ENCODE measurements at places on chromosomes 6 and 20.
A peak's percentile ranks its signal among the peaks of the same experiment; 100 is the strongest.

DNA sequence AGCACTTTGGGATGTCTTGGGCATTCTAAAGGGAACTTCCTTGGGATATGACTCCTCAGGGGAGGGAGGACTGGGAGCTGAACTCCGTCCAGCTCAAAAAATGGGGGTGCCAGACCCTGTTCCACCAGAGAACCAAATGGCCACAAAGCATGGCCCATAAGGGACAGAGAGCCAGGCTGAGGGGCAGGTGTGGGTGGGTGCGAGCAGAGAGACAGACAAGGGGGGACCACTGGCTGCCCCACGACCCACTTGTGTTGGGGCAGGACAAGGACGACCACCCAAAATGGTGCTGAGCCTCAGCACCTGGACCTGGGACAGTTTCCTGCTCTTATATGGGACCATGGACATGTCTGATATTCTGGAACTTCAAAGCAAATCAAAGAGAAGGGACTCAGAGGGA is 148.2 kb upstream of the MLN start:
- no peak overlapping the region for H3K4me3 ChIP-seq
- peaks cover 10% of the 10 kb centered on the region for H3K27me3 ChIP-seq
- H3K4me1 ChIP-seq: no peaks in the 10 kb centered on the region
- DNase-seq: no peak

- no peaks in the 10 kb centered on the region for H3K27me3 ChIP-seq
- H3K4me3 ChIP-seq: no peak overlapping the region
- H3K36me3 ChIP-seq: no peaks in the 10 kb centered on the region
- no peak for DNase-seq
These were observed 185.5 kb upstream of the NRSN1 start for GRCh38 chr6:23940466-23940865.

DNA sequence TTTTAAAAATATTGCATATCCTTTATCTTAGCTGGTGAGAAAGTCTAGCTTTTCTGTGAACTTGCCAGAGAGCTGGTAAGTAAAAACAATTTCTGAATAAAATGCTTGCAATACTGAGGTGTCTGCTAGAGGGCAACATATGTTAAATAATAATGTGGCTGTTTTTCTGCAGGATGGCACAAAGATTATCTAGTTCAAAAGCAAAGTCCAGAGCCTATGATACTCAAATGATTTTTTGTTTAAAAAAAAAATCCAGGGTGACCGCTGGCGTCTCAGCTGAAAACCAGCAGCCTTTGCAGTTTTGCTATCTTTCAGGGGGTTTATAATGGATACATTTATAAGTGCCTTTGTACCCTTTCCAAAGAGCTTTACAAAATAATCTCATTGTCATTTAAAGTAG is 194.9 kb downstream of the PHACTR1 start:
- no peak overlapping the region for H3K4me3 ChIP-seq
- H3K27ac ChIP-seq: no peak overlapping the region
- H3K27me3 ChIP-seq: no peaks in the 10 kb centered on the region
- H3K4me1 ChIP-seq: no peaks in the 10 kb centered on the region

- H3K27ac ChIP-seq: no peak overlapping the region
- no peak for DNase-seq
- no peak overlapping the region for H3K4me3 ChIP-seq
- no peaks in the 10 kb centered on the region for H3K27me3 ChIP-seq
- no peaks in the 10 kb centered on the region for H3K36me3 ChIP-seq
These were observed 31.7 kb downstream of the UTRN start for GRCh38 chr6:144316862-144317195.

DNA sequence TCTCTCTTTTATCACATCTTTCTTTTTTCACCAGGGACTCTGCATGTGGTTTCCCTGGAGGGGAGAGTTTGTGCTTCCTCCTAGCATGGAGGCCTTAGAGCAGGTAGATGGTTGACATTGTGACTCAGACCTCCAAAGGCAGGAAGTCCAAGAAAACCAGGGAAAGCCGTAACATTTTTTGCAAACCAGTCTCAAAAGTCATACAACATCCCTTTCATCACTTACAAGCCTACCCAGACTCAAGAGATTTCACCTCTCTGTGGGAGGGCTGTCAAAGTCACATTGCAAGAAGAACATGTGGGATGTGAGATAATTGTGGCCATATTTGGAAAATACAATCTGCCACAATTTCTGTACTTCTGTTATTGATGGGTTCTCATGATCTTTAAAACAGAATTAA is 46.2 kb downstream of the SNRNP48 start:
- H3K27me3 ChIP-seq: no peaks in the 10 kb centered on the region
- no peaks in the 10 kb centered on the region for H3K36me3 ChIP-seq
- no peak for DNase-seq
- H3K27ac ChIP-seq: no peak overlapping the region
- no peaks in the 10 kb centered on the region for H3K4me1 ChIP-seq

DNA sequence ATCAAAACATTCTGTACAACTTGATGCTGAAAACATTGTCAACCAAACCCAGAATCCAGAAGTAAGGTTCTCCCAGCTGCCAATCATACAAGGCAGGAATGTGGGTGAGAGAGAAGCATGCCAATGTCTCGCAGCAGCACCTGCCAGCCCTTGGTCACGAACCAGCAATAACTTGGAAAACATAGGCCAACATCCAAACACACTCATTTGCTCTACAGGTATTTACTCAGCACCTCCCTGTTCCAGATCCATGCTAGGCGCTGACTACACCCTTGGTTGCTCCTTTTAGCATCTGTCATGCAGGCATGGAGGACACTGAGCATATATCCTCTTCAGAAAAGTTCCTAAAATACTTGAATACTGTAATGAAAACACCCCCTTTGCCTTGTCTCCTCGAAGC is 63.6 kb downstream of the FAXC start:
- no peaks in the 10 kb centered on the region for H3K27me3 ChIP-seq
- no peaks in the 10 kb centered on the region for H3K4me1 ChIP-seq
- no peaks in the 10 kb centered on the region for H3K36me3 ChIP-seq
- H3K27ac ChIP-seq: no peak overlapping the region
- no peak overlapping the region for H3K4me3 ChIP-seq

- no peak overlapping the region for H3K4me3 ChIP-seq
- H3K4me1 ChIP-seq: no peaks in the 10 kb centered on the region
- peaks cover 31% of the 10 kb centered on the region for H3K36me3 ChIP-seq
- DNase-seq: no peak
- H3K27me3 ChIP-seq: no peaks in the 10 kb centered on the region
- no peak overlapping the region for H3K27ac ChIP-seq
These were observed 34.6 kb downstream of the HDAC2 start for GRCh38 chr6:113936093-113936934.

GRCh38 chr6:44489910-44490604 is 102.6 kb downstream of the CDC5L start:
- no peak overlapping the region for H3K4me3 ChIP-seq
- H3K4me1 ChIP-seq: no peaks in the 10 kb centered on the region
- no peaks in the 10 kb centered on the region for H3K36me3 ChIP-seq
- DNase-seq: peak; percentile 32
- peak overlapping the region; percentile 59 for H3K27ac ChIP-seq
- H3K27me3 ChIP-seq: no peaks in the 10 kb centered on the region

GRCh38 chr20:6697228-6697972 is 70.1 kb upstream of the BMP2 start:
- H3K27ac ChIP-seq: no peak overlapping the region
- no peaks in the 10 kb centered on the region for H3K36me3 ChIP-seq
- no peak for DNase-seq
- no peak overlapping the region for H3K4me3 ChIP-seq
- H3K4me1 ChIP-seq: no peaks in the 10 kb centered on the region

DNA sequence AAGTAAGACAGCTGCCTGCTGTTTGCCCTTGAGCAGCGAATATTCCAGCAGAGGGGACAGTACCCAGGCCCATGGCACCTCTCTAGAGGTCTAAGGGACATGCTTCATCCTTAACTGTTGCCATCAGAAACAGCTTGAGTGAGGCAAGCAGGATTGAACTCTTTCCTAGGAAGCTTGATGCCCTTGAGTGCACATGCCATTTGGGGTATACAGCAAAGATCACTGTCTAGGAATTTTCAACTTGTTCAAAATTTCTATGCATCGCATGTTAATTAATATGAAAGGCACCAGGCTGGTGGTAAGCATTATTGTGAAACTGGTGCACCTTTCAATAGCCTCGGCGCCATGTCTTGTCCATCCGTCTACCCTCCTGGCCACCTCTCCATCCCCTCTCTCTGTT is 54.1 kb downstream of the EDN1 start:
- H3K36me3 ChIP-seq: no peaks in the 10 kb centered on the region
- H3K27me3 ChIP-seq: no peaks in the 10 kb centered on the region
- no peak overlapping the region for H3K4me3 ChIP-seq
- no peak overlapping the region for H3K27ac ChIP-seq
- DNase-seq: no peak

- no peak for DNase-seq
- no peaks in the 10 kb centered on the region for H3K4me1 ChIP-seq
- no peaks in the 10 kb centered on the region for H3K27me3 ChIP-seq
- no peak overlapping the region for H3K4me3 ChIP-seq
These were observed 35.3 kb downstream of the TMEM181 start for GRCh38 chr6:158595223-158595622.

DNA sequence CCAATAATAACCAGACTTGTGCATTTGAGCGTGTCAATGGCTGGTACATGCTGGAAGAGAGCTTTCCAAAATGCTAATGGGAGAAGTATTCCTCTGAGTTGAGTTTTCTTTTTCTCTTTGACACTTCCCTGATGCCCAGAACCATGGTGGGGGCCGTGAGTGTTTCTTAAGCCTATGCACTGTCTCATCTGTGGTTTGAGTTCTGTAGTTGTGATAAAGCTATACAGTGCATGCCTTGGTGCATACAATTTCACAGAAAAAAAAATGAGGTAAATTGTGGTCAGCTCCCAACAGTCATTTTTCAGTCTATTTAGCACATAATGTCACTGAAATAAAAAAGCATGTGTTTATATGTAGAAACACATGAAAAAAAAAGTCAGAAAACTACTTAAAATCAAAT is 204.8 kb downstream of the HDGFL1 start:
- H3K27ac ChIP-seq: no peak overlapping the region
- no peak for DNase-seq
- no peak overlapping the region for H3K4me3 ChIP-seq

- no peaks in the 10 kb centered on the region for H3K27me3 ChIP-seq
- no peak overlapping the region for H3K27ac ChIP-seq
- DNase-seq: no peak
- H3K36me3 ChIP-seq: no peaks in the 10 kb centered on the region
- no peak overlapping the region for H3K4me3 ChIP-seq
- H3K4me1 ChIP-seq: no peaks in the 10 kb centered on the region
These were observed 3.0 kb downstream of the GSTA2 start for GRCh38 chr6:52760105-52760765.

DNA sequence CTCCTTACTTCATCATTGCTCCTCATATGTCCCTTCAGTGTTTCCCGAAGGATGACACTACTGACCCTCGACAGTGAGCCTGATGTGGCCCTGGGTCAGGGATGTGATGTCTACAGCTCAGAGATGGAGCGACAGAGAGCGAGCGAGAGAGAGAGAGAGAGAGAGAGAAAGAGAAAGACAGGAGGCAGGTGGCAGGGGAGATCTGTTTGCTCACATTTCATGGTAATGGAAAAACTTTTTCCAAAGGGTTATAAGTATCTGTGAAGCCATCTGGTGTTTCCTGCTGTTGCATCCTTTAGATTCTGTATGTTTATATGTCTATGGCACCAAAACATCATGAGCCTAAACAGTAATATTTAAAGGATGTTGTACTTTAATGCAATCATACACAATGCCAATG is 77.2 kb downstream of the PPP1R3G start:
- no peak for DNase-seq
- no peak overlapping the region for H3K4me3 ChIP-seq
- no peaks in the 10 kb centered on the region for H3K4me1 ChIP-seq
- no peaks in the 10 kb centered on the region for H3K36me3 ChIP-seq

- peaks cover 5% of the 10 kb centered on the region for H3K4me1 ChIP-seq
- H3K27me3 ChIP-seq: peaks cover 9% of the 10 kb centered on the region
- no peaks in the 10 kb centered on the region for H3K36me3 ChIP-seq
- peak; percentile 64 for DNase-seq
- no peak overlapping the region for H3K27ac ChIP-seq
These were observed 39.9 kb downstream of the SLC52A3 start for GRCh38 chr20:728256-728944.

DNA sequence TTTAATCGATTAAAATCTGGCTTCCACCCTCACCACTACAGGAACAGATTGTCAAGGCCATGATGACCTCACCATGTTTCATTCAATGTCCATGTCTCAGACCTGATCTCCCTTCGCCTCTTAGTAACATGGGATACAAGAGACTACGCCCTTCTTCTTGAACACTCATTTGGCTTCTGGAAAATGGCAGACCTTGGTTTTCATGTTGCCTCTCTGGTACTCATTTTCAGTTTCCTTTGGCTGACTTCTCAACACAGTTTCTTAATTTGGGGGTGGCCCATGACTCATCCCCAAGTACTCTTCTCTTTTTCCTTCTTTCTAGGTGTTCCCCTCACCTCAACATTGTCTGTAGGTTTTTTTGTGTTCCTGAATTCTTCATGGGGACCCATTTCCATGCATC is 22.7 kb downstream of the TMX4 start:
- H3K36me3 ChIP-seq: peaks cover 89% of the 10 kb centered on the region
- H3K4me3 ChIP-seq: no peak overlapping the region
- DNase-seq: no peak
- H3K27me3 ChIP-seq: no peaks in the 10 kb centered on the region

DNA sequence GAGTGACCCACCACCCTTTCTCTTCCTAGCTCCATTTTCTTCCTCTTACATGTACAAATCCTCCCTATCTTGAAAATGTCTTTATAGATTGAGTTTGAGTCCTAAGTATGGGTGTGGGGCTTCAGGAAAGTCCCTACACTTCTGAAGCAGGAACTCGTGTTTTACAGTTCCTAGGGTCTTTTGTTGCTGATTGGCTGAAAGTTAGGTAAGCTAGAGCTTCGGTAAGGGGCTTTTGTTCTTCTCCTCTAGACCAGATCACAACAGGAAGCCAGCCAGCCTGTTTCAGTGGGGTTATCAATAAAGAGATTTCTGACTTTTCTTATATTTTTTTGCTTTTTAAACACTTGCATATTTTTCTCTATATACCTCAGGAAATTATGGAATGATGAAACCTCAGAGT is 51.3 kb downstream of the CNR1 start:
- no peaks in the 10 kb centered on the region for H3K4me1 ChIP-seq
- no peaks in the 10 kb centered on the region for H3K36me3 ChIP-seq
- H3K27ac ChIP-seq: no peak overlapping the region
- no peak for DNase-seq
- H3K27me3 ChIP-seq: peaks cover 3% of the 10 kb centered on the region

GRCh38 chr6:110250838-110251237 is 70.6 kb downstream of the CDC40 start:
- no peak overlapping the region for H3K4me3 ChIP-seq
- H3K27ac ChIP-seq: no peak overlapping the region

DNA sequence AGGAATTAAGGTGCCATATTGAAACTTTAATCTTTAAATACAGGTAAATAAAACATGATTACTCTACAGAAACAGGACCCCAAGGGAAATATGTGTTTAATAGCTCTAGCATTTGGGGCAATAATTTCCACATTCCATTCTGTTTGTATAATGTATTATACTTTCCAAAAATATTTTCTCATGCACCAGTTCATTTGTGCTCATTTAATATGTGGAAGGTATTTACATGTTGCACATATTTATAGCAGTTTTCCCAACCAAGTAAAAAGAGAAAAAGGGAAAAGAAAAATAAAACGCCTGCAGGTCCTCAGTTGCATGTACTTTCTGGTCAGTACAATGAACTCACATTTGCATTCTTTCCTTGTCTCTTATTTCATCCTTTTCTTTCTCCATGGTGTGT is 129.5 kb upstream of the SULF2 start:
- no peak overlapping the region for H3K4me3 ChIP-seq

- DNase-seq: no peak
- H3K27ac ChIP-seq: no peak overlapping the region
- H3K4me1 ChIP-seq: no peaks in the 10 kb centered on the region
- H3K4me3 ChIP-seq: no peak overlapping the region
These were observed 107.8 kb upstream of the SHLD1 start for GRCh38 chr20:5642155-5642981.
